ENCODE measurements at places on chromosomes 11 and 22.

- DNase-seq: no peak
Measured at GRCh38 chr11:73194593-73194992, 23.5 kb upstream of the P2RY2 start.

DNA sequence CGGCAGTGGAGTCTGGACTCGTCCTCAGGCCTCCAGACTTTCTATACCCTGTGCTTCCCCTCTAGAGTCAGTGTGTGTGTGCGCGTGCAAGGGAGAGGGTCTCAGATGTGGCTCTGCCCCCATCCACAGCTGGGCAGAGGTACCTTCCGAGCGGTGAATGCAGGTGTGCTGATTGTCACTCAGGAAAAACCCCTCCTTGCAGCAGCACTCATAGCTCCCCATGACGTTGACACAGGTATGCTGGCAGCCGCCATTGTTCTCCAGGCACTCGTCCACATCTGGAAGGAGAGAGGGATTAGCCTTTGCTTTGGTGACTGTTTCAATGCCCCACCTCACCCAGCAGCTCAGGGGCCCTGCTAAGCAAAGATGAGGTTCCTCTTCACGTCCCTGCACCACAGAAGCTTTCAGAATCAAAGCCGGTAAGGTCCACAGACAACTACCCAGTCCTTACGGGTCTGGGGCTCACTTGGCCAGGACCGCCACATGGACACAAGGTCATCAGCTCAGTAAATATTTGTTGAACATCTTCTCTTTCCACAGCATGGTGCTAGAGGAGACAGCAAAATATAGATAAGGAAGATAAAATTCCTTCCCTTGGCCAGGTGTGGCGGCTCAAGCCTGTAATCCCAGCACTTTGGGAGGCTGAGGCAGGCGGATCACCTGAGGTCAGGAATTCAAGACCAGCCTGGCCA is 16.9 kb downstream of the SCUBE2 start:
- DNase-seq: no peak

GRCh38 chr22:47146391-47146790 is 383.9 kb downstream of the TBC1D22A start:
- no peak for DNase-seq

DNA sequence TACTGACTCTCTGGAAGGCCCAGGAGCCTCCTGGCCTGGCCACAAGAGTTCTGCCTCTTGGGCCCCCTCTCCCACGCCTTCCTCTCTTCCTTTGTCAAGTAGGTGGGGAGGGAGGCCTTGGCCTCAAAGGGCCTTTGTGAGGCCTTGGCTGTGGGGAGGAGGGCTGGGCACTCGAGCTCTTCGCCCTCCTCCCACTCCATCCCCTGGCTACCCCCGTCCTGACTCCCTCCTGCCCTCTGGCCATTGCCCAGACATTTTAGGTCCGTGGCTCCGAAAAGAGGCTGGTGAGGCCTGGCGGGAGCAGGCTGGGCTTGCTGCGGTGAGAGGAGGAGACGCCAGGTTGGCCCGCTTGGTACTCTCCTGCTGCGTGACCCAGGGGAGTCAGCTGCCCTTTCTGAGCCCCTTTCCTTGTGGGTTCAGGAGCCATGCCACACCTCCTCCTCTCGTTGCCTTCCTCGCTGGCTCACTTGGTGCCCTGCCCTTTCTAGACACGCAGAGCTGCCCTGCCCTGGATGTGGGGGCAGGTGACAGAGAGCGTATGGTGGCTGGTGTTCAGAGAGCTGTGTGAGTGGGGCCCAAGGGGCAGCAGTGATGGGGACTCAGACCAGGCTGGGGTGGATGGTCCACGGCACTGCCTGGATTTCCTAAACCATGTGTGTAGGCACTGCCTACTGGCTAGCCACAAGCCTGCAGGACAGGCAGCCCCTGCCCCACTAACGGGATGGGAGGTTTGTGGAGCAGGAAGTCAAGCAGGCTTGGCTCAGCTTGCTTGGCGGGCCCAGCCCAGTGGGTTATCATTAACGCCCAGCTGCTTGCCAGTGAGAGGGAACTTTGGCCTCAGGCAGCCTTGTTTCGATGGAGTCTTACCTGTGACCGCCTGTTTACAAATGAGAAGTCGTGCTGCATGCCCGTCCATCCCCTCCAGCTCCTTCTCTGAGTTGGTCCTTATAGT is 15.8 kb upstream of the OMP start:
- peak; percentile 47 for DNase-seq

- peak; percentile 92 for DNase-seq
Measured at GRCh38 chr22:25747245-25747944, 5.4 kb downstream of the MYO18B start.

- DNase-seq: no peak
Measured at GRCh38 chr11:63705526-63705925, 24.2 kb downstream of the RTN3 start.

- DNase-seq: no peak
Measured at GRCh38 chr22:24029304-24029703, 18.2 kb downstream of the CABIN1 start.

DNA sequence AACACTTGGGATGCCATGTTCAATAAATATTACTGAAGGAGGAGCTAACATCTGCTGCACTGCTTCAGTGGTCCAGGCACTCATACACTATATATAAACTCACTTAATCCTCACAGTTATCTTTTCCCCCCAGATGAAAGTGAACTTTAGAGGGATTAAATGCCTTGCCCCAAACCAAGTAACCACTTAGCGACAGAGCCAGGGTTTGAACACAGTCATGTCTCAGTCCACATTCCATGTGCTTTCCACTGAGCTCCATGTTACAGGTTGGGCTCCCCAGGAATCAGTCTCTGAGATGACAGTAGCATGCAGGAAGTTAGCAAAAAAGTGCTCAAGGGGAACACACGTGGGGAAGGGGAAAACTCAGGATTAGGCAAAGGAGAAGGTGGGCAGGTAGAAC is 59.3 kb downstream of the ENDOD1 start:
- no peak for DNase-seq

- no peak for DNase-seq
Measured at GRCh38 chr11:8311366-8311765, 47.7 kb upstream of the LMO1 start.

- no peak for DNase-seq
Measured at GRCh38 chr11:2690596-2691354, 9.0 kb downstream of the KCNQ1OT1 start.

DNA sequence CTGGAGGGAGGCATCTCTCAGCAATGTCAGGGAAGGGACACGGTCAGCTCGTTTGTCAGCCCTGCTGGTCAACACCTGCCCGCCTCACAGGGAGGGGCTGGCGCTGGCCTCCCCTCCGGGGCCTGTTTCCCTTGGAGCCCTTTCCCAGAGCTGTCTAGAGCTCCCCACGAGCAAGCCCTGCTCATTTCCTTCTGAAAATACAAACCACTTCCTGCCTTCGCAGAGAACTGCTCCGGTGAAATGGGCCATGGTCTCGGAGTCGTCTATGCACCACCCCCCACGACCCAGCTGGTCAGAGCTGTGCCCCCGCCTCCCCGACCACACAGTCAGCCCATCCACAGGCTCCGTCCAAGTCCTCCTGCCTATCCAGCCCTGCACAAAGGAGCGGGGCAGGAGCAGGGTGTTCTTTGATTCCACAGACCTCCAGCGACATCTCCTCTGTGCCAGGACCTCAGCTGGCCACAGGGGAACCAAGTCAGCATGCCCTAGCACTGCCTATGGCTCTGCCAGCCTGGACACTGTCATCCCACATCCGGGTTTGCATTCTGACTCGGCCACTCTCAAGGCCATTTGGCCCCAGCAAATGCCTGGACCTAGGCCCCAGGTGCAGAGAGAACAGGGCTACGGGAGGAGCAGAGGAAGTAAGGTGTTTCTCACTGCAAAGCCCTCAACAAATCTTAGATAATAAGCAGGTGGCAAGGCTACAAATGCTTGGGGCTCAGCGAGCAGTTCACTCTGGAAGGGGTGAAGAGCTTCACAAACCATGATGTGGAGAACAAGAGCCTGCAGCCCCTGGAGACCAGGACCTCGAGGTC is 82.1 kb upstream of the WNT11 start:
- DNase-seq: no peak

DNA sequence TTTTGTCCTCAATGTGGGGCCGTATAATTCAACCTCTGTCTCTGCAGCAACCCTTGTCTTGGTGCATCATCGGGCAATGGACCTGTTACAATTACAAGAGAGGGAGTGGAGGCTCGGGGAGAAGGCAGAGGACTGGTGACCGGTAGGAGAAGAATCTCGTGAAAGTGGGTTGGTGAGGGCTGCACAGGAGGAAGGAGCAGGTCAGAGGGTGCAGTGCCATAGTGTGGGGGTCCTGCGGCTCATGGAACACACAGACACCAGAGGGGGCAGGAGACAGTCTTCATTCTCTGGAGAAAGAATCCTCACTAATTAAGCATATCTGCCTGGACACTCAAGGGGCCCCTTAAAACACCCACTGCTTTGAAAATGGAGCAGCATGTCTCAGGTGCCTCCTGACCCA is 174.7 kb upstream of the B3GAT1 start:
- no peak for DNase-seq

DNA sequence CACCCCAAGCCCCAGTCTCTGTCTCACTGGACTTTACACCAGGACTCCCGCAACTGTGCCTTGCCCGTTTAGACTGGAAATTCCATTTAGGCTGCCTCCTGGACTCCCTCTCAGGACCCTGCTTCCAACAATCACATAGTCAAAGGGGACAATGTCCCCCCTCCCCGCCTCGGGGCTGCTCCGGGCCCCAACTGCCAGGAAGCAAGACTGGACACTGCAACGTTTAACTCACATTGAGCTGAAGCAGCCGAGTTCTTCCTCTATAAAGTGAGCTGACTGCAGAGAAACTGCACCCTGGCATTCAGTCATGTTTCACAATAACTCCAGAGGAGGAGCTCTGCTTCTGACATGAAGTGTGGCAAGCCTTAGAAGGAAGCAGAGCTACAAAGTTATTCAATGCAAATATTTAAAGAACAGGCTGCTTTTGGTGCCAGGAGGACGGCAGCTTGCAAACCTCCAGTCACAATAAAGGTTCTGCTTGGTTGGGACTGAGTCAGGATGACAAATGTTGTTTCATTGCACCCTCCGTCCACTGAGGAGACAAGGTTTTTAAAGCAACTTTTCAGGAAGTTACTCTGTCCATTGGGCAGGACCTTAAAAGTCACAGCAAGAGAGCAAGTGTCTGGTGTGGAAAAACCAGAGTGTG is 19.9 kb downstream of the PACSIN2 start:
- DNase-seq: peak; percentile 96

- no peak for DNase-seq
Measured at GRCh38 chr11:38272376-38272775, 1674.3 kb upstream of the RAG2 start.

GRCh38 chr11:70854901-70855556 is 397.3 kb downstream of the SHANK2 start:
- no peak for DNase-seq

- no peak for DNase-seq
Measured at GRCh38 chr22:39546889-39547586, 14.5 kb upstream of the RPS19BP1 start.

GRCh38 chr11:68506908-68507307 is 46.4 kb downstream of the PPP6R3 start:
- no peak for DNase-seq

- peak; percentile 97 for DNase-seq
Measured at GRCh38 chr22:31102441-31103081, 4.8 kb downstream of the SELENOM start.

DNA sequence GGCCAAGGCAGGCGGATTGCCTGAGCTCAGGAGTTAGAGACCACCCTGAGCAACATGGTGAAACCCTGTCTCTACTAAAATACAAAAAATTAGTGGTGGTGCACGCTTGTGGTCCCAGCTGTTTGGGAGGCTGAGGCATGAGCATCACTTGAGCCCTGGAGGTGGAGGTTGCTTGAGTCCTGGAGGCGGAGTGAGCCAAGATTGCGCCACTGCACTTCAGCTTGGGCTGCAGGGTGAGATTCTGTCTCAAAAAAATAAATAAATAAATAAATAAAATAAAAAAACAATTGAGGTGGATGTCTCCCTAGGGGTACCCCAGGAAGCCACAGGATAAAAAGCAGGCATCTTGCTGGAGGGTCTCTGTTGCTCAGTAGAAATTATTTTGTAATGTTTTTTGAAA is 14.1 kb downstream of the PTPRJ start:
- no peak for DNase-seq

DNA sequence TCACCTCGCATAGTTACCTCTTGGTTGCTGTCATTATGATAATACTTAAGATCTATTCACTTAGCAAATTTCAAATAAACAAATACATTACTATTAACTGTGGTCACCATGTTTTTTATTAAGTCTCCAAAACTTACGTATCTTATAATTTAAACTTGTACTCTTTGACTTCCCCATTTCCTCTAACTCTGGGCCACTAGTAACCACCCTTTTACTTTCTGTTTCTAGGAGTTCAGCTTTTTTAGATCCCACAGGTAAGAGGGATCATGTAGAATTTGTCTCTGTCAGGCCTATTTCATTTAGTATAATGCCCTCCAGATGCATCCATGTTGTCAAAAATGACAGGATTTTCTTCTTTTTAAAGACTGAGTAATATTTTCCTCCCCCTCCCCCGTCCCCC is 212.4 kb upstream of the C11orf87 start:
- no peak for DNase-seq

DNA sequence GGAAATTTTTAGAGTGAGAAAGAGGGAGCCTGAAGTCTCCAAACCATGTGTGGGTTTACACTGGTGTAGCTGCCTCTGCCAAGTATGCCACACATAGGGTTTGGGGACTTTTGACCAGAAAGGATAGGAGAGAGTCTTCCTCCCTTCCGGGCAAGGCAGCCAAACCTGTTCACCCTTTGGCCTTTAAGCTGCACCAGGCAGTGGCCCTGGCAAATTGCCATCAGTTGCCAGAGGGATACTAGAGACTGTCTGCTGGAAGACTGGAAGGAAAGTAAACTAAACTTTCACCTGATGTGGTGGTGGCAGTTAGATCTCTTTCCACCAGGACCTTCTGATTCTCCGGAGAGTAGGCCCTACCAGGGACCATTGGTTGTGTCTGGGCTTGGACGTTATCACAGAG is 1263.2 kb downstream of the FAM181B start:
- DNase-seq: no peak

- no peak for DNase-seq
Measured at GRCh38 chr22:29136782-29137700, 64.2 kb downstream of the KREMEN1 start.

GRCh38 chr11:111360150-111361043 is 18.7 kb downstream of the POU2AF1 start:
- DNase-seq: no peak

DNA sequence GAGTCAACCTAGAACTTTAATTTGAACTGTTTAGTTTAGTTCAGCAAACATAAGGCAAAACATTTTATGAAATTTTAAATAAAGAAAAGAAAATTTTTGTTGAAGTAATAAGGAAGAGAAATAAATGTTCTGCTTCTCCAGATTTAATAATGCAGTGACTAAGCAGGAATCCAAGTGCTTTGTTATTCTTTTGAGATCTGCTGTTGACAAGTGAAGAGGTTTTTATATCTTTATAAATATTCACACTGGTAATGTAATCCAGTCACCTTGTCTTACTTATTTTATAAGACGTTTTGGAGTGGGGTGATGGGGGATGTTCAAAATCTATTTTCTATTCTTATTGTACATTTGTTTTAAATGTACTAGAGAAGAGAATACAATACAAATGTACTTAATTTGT is 725.9 kb upstream of the CCDC179 start:
- DNase-seq: no peak

- DNase-seq: no peak
Measured at GRCh38 chr11:116217441-116217840, 555.3 kb downstream of the BUD13 start.

Measured in fibroblast of pulmonary artery (primary cell).